Activated naive CD8-positive, alpha-beta T cell treated with anti-CD3 and anti-CD28 coated beads, Interleukin-2, amount 10 ng/mL, durations not matched to agents 7 days and 5 days (primary cell): ENCODE measurements at places on chromosomes 1 and 21. TPM values are rescaled to one million over a fixed set of nuclear protein-coding genes. Genes with fewer than 3 reads are reported as not detected.
A peak's percentile ranks its signal among the peaks of the same experiment; 100 is the strongest.

- DNase-seq = no peak
Observed at GRCh38 chr1:177351361-177352108, 180.8 kb downstream of the BRINP2 start.

DNA sequence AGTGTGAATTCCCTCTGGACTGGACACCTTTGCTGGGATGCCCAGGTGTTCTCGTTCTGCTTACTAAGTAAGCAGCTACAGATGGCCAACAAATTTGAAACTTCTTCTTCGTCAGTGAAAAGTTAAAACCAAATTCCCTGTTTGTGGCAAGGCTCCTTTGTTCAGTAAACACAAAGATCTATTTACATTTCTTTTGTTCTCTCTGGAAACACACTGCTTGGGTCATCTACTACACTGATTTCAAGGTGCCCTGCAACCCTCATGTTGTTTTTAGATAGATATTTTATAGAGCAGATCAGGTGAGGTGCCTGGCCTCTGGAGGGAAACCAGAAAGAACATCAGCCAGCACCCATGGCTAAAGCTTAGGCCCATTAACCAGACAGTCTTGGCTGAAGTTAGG, 157.2 kb upstream of the UBE2U start:
- DNase-seq = no peak

DNA sequence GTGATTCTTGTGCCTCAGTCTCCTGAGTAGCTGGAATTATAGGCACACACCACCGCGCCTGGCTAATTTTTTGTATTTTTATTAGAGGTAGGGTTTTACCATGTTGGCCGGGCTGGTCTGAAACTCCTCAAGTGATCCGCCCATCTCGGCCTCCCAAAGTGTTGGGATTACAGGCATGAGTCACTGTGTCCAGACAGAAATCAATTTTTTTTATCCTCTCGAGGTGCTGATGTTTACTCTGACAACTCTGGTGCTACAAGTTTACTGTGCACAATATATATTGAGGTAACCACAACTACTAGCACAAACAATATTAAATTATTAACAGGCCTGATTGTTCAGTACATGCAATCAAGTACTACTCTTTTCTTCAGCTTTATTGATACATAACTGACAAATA, 39.7 kb downstream of the F13B start:
- no peak for DNase-seq

- no peak for DNase-seq
Observed at GRCh38 chr21:27569831-27570230, 602.9 kb upstream of the ADAMTS5 start.

DNA sequence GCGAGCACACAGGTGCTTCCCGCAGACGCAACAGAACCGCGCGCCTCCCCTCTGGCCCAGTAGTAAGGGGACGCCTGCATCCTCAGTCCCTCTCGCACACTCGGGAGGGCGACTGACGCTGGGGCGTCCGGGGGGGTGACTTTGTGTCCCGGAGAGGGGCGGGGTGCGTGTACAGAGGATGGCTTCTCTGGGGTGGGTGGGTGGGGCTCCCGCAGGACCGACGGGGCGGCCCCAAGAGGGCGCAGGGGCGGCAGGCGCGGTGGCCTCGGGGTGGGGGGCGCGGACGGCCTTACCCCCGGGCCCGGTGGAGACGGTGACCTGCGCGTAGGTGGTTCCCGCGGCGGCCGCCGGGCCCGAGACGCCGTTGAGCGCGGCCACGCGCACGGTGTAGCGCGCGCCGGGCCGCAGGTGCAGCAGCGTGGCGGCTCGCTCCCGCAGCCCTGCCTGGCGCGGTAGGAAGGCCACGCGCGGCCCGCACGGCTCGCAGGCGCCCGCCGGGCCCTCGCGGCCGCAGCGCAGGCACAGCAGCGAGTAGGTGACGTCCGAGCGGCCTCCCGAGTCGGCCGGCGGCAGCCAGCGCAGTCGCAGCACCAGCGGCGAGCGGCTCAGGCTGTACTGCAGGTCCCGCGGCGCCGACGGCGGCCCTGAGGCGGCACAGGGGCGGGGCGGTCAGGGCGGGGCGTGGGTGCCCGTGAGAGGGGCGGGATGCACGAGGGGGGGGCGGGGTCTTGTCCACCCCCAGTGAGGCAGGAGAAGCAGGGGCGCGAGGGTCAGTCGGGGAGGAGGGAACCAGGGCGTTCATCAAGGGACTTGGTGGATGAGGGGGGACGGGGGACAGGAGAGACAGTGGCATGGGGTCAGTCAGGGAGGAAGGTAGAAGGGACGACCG, 12.1 kb downstream of the EPHA10 start:
- DNase-seq = peak; percentile 46

DNA sequence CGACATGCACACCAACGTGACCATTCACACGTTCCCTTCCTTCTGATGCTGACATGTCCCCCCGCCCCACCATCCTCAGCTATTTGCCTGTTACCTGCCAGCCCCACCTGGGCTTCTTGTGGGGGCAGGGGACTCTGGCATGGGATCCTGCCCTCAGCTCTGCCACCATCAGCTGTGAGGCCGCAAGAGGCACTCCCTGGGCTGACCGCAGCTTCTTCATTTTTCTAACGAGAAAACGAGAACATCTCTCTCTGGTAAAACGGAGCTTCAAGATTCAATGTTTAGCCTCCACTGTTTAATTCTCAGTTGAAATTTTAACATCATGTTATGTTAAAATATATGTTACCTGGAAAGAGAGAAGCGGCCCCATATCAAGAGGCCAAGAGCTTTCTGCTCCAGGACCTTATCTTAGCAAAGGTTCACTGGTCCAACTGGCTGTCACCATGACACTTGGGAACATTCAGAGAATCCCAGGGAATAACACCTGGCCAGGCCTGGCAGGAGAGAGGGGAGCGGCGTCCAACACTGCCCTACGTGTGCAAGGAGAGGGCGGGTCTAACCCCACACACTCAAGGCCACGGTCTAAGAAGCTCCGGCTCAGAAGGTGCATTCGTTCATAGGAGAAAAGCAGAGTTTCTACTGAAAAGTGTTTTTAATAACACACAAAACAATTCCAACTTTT, 51.3 kb downstream of the HLCS start:
- no peak for DNase-seq

GRCh38 chr1:225533238-225533637, 105.4 kb upstream of the LBR start:
- DNase-seq = no peak

- DNase-seq = no peak
Observed at GRCh38 chr21:41439248-41439647, 13.2 kb downstream of the MX1 start.

GRCh38 chr21:45578811-45579381, 36.7 kb upstream of the SLC19A1 start:
- DNase-seq = no peak

DNA sequence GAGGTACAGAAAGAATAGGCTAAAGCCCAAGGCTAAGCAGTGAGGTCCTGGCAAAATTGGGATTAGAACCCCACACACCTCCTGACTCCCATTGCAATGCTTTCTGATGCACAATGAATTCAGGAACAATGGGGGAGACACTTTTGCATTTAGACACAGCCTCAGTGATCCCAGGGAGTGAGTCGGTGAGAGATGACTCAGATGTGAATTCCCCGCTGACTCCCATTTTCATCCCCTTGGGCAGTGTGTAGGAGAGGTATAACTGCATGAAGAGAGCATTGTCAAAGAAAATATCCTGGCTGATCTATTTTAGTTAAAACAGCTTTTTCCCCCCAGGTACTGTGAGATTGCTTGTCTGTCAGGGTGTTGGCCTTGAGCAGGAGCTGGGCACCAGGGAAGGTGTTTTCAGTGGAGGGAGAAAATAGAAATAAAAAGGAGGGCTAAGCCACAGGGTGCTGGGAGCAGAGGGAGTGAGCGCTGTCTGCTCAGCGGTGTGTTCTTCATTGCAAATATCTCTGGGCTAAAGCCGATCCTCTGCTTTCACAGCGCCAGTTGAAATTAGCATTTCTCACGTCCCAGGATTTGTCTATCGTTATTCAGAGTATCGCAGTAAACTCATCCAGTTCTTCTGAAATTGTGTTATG, 247.7 kb upstream of the PTBP2 start:
- DNase-seq = no peak

GRCh38 chr1:214216779-214217178, 64.2 kb upstream of the SMYD2 start:
- no peak for DNase-seq

GRCh38 chr1:156247460-156248322, at the start of gene PAQR6:
Gene PAQR6, minus strand, starts transcription at chr1:156248056. Its CDS starts 1,325 bp downstream, at chr1:156246731.
- no peak for DNase-seq

DNA sequence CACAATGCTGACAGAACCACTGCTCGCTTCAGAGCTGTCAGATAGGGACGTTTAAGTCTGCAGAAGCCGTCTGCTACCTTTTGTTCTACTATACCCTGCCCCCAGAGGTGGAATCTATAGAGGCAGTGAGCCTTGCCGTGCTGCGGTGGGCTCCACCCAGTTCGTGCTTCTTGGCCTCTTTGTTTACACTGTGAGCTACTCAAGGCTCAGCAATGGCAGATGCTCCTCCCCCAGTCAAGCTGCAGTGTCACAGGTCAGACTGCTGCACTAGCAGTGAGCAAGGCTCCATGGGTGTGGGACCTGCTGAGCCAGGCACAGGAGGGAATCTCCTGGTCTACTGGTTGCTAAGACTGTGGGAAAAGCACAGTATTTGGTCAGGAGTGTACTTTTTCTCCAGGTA, 47.1 kb downstream of the LEPR start:
- DNase-seq = no peak

DNA sequence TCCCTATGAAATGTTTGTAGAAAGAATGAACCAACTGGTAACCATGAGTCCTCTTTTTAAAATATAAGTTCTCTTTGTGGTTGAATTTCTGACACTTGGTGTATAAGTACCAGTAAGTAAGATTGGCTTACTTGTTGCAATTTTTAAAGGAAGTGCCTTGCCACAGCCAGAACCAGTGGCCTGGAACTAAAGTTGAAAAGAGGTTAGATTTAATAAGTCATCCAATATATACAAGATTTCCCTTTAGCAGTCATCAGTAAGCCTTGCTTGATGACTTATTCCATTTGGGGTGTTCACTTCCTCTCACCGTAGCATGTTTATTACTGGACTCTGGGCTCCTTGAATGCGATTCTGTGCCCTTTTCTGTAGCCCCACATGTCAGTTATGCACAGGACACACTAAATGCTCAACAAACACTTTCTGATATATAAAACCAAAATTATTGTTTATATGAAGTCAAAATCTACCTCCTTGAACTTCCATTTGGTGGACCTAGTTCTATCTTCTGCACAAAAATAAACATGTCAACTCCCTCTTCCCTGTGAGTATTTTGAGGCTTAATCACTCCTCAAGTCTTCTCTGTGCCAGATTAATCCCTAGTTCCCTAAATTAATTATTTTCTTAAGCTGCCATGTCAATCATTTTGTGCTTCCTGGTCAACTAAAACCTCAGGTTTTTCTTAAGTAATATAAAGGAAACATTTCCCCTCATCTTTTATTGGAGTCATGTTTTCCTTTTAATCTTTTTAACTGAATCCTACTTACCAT, 218.1 kb downstream of the ST6GALNAC3 start:
- DNase-seq = no peak

DNA sequence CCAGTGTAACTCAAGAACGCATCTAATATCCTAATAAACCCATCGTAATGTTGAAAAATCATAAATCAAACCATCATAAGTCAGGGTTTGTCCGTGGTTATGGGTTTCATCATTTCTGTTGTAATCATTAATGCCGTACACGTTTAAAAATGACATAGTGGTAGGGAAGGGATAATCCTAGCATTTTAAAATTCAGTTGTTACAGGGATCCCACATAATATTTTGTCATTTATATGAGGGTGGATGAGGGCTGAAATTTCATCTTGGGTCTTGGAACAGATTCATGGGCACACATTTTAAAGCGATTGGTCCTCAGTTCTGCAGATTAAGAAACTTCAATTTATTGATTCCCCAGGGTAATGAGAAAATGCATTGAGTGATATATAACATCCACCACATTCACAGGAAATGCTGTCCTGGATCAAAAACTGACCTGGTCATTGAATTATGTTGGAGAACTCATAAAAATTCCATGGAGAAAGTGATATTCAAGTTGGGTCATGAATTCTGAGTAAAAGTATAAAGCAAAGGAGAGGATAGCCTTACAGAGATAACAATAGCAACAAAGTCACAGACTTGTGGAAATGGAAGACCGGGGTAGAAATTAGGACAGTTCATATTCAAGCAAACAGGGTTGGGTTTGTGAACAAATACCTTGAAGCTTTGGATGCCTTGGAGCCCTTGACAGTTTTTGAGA, 1527.3 kb upstream of the TPTE start:
- no peak for DNase-seq

DNA sequence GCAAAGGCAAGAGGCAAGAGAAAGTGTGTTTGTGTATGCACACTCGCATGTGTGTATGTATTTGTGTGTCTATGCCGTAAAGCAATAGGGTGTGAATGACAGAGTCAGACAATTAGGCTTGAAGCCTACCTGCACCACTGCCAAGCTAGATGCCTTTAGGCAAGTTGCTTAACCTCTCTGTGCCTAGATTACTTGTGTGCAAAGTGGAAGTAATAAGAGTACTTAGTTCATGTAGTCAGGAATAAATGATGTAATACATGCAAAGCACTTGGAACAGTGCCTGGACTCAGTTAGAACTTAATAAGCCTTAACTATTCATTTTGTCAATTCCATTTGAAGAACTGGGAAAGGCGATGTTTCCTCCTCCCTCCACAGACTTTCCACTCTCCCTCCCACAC, 31.7 kb downstream of the LAMB3 start:
- no peak for DNase-seq

DNA sequence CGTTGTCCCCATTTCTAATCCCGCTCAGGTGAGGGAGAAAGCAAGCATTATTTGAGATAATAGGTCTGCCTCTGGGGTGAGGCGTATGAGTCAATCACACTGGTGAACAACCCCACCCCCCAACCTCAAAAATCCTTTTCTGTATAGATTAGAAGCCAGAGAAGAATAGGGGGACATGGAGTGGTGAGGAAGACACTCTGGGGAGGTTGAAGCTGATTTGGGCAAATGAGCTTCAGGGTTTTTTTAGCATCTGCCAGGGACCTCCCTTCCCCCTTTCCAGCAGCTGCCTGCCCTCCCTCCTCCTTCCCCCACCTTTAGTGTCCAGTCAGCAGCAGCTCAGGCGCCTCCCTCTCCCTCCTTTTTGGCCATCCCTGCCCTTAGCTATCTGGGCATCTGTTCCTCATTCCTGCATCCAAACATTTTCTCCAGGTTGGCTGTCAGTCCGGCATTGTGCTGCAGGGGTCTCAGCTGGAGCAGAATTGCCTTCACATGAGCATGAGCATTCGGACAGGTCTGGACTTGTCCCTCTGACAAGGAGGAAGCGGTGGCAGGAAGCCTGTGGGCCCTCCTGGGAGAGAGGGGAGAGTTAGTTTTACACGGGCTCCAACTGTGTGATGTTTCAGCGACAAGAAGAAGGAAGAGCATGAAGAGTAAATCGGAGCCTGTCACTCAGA, 30.8 kb upstream of the PTGFRN start:
- DNase-seq = peak; percentile 34

GRCh38 chr1:232682248-232682647, 52.3 kb upstream of the SIPA1L2 start:
- no peak for DNase-seq

ESPN gene
- total RNA-seq = 1.7 TPM

LIX1L gene
- total RNA-seq = 54.0 TPM

CRP gene
- total RNA-seq = not detected

CHRM3 gene
- total RNA-seq = 0.20 TPM

CCDC17 gene
- 4.4 TPM for total RNA-seq

NGF gene
- total RNA-seq = not detected

TEKT2 gene
- not detected for total RNA-seq

C1orf53 gene
- total RNA-seq = not detected

CAPN8 gene
- 0.28 TPM for total RNA-seq

EXOC8 gene
- 24.3 TPM for total RNA-seq

OR2AK2 gene
- total RNA-seq = not detected

RAP1GAP gene
- total RNA-seq = 0.37 TPM

GPR37L1 gene
- total RNA-seq = not detected

CYP4A22 gene
- not detected for total RNA-seq
